ENCODE measurements at places on chromosomes 1 and 21. TPM values are rescaled to one million over a fixed set of nuclear protein-coding genes. Genes with fewer than 3 reads are reported as not detected.

DNA sequence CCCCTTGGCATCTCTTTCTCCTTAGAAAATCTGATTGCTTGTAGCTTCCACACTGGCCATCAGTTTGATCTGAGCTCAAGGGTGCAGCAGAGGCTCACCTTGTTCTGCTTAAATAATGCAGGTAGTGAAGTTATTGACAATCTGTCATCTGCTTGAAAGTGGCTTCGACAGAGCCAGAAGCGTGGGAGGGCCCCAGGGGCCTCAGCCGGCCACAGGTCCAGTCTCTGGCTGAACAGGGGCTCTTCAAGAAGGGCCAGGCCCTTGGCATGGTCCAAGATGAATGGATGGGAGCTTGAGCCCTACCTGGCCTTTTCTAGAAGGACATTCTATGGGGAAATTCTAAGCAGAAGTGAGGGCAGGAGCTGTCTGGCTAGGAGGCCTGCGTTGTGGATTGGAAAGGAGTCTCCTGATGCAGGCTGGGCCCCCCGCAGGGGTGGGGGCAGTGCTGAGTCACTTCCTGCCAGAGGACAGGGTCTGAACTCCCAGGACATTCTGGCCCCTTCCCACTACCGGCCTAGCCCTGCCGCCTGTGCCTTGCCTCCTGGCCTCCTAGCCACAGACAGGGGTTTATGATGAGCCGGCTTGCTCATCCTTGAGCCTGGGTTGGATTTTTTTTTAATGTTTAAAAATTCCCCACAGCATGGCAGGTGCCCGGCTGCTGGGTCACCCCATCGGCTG lies 162.3 kb upstream of the VAMP3 start:
- no peak for DNase-seq

The FOXD2 gene
- 0.26 TPM for polyA plus RNA-seq

The MIER1 gene
- polyA plus RNA-seq: 26.4 TPM

DNA sequence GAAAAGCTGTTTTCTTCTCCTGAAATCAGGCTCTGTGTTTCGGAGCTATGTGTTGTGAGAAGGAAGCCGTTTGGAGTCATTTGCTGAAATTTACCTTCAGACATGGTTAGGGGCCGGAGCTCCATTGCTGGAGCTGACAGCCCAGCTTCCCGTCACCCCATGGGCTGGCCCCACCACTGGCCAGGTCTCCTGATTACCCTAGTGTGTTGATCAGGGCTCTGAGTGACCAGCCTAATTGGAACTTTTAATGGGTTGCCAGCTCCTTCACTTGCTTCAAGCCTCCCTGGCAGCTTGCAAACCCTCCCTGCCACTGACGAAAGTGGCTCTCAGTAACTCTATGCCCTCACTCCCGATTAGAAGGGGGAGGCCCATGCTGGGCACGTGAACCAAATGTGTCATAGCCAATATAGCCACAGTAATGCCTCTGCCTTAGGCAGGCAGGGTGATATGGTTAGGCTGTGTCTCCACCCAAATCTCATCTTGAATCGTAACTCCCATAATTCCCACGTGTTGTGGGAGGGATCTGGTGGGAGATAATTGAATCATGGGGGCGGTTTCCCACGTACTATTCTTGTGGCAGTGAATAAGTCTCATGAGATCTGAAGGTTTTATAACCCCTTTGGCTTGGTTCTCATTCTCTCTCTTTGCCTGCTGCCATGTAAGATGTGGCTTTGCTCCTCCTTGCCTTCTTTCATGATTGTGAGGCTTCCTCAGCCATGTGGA lies 224.1 kb downstream of the TRABD2B start:
- DNase-seq: no peak

DNA sequence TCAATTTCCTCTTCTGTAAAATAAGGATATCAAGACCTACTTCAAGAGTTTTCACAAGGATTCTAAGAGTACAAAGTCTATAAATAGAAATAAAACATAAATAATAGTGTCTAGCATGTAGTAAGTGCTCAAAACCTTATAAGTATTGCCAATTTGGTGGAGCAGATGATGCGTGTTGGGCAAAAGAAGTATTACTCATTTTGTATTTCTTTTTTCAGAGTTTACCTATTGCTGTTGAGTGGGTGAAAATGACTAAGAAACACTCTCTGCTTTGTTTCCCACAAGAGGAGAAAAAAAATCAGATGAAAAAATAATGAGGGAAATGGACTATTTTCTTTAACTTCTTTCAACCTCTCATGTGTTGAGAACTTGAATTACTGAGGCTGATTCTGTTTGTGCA lies 103.3 kb upstream of the KCNK2 start:
- no peak for DNase-seq

DNA sequence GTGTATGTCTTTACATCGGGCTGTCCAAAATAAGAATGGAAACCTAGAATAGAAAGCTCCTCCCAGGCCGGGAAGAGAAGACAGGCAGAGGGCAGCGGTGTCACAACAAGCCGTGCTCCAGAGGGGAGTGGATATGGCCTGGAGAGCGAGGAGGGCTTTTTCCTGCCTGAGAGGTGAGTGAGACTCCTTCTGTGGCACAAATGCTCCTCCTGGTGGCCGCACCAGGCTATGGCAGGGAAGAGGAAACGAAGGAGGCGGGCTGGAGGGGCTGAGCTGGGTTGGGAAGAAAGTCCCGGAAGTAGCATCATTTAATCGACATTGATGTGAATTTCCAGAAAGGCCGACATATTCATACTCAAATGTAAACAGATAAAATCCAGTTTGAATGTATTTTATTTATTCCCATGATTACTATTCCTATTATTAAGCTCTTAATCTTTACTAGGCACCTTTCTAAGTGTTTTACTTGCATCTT lies 54.7 kb downstream of the MEF2D start:
- peak; percentile 59 for DNase-seq

DNA sequence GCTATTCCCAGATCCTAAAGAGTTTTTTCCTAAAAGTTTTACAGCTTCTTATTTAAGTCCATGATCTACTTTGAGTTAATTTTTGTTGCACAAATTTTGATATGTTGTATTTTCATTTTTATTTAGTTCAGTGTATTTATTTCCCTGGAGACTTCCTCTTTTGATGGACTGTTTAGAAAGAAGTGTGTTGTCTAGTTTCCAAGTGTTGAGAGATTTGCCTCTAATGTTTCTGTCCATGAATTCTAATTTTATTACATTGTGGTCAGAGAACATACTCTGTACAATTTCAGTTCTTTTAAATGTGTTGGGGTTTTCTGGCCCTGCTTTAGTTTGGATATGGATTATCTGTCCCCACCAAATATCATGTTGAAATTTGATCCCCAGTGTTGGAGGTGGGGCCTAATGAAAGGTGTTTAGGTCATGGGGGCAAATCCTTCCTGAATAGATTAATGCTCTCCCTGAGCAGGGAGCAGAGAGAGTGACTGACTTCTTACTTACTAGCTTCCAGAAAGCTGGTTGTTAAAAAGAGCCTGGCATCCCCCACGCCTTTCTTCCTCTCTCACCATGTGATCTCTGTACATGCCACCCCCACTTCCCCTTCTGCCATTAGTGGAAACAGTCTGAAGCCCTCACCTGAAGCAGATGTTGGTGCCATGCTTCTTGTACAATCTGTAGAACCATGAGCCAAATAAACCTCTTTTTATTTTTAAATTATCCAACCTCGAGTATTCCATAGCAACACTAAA lies 4.6 kb downstream of the CHD1L start:
- no peak for DNase-seq

DNA sequence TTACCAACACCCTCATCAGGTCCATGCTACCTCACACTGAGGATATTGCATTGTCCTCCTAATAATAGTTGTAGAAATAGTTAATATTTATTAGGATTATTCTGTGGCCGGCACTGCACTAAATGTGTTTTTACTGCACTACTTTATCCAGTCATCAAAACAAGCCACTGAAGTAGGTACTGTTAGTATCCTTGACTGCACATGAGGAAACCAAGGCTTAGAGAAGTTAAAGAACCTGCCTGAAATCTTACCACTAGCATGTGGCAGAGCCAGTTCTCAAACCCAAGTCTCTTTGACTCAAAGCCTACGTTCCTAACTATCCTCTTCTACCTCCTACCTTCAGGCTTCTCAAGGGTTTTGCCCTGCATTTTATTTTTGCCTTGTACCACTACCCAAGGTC lies 30.9 kb downstream of the FMO1 start:
- no peak for DNase-seq

- DNase-seq: no peak
Observed at GRCh38 chr1:182056601-182057366, 4.7 kb downstream of the ZNF648 start.

DNA sequence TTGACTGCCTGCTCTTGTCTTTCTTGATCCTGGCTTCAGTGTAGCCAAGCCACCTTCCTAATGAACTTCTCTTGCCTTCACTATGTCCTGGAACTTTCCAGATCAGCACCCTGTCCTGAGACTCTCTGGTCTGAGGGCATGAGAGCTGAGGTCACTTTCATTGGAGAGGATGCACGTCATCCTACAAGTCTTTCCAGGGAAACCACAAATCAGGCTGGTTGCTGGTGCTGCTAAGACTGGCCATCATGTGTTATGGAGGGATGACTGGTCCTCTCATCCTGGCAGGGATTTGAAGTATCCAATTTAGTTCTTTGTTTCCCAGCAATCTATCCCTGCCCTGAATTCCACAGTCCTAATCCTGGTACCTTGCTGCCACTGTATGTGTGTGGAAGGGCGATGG lies 228.6 kb downstream of the GPATCH2 start:
- no peak for DNase-seq

GRCh38 chr1:93878889-93879586 lies at the start of gene DNTTIP2:
DNTTIP2 (minus strand) TSS chr1:93879206; CDS start chr1:93879148, 58 bp downstream.
- DNase-seq: peak; percentile 94

DNA sequence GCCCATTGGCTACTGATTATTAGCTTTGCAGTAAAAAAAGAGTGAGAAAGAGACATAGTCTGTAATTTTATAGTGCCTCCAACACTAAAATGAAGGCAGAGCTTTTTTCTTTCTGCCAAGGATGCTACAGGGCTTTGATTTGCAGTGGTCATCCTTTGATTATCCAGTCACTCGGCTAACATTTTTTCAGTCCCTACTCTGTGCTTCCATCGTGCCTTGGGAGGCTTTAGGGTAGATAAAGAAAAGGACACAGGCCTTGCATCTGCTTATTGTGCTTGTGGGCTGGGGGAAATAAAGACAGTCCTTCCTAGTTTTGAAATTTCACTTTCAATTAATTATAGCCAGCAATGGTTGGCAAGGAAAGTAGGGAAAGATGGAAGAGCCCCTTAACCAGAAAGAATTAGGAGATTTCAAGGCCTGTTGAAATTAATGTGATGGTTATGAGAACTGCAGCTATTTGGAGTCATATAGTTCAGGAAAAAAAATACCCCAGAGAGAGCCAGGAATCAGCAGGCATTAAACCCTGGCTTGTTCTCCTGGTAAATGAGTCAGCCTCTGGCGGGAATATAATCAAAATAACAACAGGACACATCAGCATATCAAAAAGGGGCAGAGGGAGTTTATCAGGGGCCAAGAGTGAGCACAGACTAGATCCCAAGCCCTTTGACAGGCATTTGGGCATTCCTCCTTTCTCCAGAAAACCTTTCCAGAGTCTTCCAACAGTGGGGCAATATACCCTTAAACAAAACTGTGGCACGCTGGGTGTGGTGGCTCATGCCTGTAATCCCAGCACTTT lies 27.4 kb downstream of the CACHD1 start:
- DNase-seq: no peak

DNA sequence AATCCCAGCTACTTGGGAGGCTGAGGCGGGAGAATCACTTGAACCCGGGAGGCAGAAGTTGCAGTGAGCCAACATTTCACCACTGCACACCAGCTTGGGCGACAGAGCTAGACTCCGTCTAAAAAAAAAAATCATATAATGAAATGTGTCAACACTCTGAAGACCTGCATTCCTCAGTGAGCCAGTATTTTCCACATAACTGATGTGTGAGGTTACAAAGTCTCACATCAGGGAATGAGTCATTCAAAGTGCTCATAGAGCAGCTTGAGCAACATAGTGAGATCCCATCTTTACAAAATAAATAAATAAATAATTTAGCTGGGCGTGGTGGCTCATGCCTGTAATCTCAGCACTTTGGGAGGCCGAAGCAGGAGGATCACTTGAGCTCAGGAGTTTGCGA lies 65.5 kb downstream of the CASZ1 start:
- no peak for DNase-seq

The PLA2G2A gene
- polyA plus RNA-seq: 1.2 TPM

GRCh38 chr1:215899901-215900300 lies 332.8 kb downstream of the KCTD3 start:
- no peak for DNase-seq

The OR2T11 gene
- not detected for polyA plus RNA-seq

DNA sequence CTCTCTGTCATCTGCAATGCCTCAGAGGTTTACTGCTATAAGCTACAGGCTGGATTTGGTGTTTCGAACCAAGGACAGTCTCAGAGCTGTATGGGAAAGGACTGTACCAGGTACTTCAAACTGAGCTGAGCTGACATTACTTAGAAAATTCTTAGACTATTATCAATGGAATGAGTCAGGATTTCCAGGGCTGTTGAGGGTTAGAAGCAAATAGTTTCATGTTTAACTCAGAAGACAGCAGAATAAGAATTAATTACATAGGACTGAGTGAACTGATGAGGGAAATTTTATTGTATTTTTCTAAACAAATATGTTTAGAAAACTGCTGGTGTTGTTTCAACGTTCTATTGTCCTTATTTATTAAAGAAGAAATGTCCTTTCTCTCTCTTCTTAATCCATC lies 74.3 kb upstream of the CAPZB start:
- DNase-seq: no peak

- no peak for DNase-seq
Observed at GRCh38 chr1:51799372-51799771, 79.2 kb downstream of the NRDC start.

GRCh38 chr1:228852024-228852423 lies 116.7 kb downstream of the RHOU start:
- DNase-seq: no peak

- DNase-seq: no peak
Observed at GRCh38 chr1:196105901-196106300, 502.3 kb downstream of the KCNT2 start.

GRCh38 chr1:109532365-109533136 lies 7.1 kb upstream of the GPR61 start:
- DNase-seq: no peak

DNA sequence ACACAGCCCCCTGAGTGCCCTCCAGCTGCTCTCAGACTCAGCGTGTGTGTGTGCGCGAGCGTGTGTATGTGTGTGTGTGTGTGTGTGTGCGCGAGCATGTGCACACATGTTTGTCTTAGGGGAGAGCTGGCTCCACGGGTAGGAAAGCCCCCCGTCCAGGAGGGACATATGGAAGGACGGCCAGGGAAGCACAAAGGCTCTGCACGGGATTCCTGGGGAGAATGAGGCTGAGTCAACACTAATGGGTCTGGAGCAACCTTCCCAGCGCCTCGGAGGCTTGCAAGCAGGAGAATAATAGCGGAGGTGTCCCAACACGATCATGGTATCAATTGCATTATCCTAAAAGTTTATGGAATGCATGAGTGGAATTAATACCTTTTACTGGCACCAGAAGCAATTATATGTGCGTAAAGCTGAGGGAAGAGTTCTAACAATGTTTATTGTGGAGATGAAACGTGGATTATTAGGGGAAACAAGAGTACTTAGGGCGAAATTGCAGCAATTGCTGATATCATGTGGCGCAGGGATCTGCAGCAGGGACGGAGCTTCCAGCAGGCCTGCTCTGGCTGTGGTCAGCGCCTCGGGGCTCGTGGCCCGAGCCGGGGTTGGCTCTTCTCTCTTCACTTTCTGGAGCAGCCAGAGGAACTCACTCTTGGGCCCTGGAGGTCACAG lies 40.3 kb upstream of the CCDC27 start:
- DNase-seq: no peak

The ERVH48-1 gene
- polyA plus RNA-seq: 2.5 TPM

- no peak for DNase-seq
Observed at GRCh38 chr21:23664193-23664694, 1943.0 kb downstream of the MRPL39 start.

GRCh38 chr1:39564340-39564739 lies 12.2 kb downstream of the PABPC4 start:
- no peak for DNase-seq

Measured in right lung (tissue), 10 donors.